ENCODE measurements at places on chromosomes 1 and 21. TPM values are rescaled to one million over a fixed set of nuclear protein-coding genes. Genes with fewer than 3 reads are reported as not detected.

Gene ADORA1
- polyA plus RNA-seq: 12.3 TPM

Gene AIRE
- 0.13 TPM for polyA plus RNA-seq

Gene PLA2G2F
- polyA plus RNA-seq: not detected

Gene FCGR3A
- 3.9 TPM for polyA plus RNA-seq

Gene OR6N1
- not detected for polyA plus RNA-seq

Gene ETV3L
- polyA plus RNA-seq: not detected
